ENCODE measurements at places on chromosomes 11 and 22.

- no peak for DNase-seq
These were observed 8.6 kb downstream of the ALG12 start for GRCh38 chr22:49909476-49910205.

DNA sequence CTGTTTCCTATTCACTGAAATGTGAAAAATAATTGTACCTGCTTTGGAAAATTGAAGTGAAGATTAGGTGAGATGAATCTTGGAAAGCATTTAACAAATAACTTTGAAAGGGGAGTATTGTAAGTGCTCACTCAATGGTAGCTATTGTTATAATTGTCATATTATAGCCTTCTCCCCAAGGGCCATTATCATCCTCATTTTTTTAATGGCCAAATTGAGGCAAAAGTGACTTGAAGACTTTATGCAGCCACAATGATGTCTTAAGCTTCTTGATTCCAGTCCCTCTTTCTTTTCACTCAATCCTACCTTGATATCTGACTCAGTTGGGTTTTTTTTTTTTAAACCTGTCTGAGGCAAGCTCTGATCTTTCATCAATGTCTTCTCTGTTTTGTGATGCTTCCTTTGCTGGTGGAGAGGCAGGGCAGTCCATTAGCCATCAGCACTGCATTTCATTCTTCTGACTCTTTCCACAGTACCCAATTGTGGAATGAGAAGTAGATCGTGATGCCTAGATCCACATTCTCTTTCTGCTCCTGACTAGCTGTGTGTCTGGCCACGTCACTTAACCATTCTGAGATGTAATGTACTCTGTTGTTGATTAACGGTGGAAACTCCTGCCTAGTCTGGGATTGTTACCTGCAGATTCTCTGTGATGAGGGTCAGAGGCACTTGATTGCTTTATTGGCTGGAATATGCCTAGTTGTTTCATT, 101.4 kb downstream of the DBX1 start:
- no peak for DNase-seq

GRCh38 chr11:29802522-29802921, 214.3 kb downstream of the KCNA4 start:
- no peak for DNase-seq

GRCh38 chr11:60852117-60852981, 3.4 kb downstream of the PTGDR2 start:
- no peak for DNase-seq

- no peak for DNase-seq
These were observed 34.6 kb upstream of the MMP13 start for GRCh38 chr11:102990145-102990544.

GRCh38 chr11:119650251-119650650, 78.7 kb downstream of the NECTIN1 start:
- DNase-seq, result no peak

GRCh38 chr11:65551572-65552387, 6.4 kb downstream of the LTBP3 start:
- DNase-seq, result no peak

- no peak for DNase-seq
These were observed 43.2 kb upstream of the BLID start for GRCh38 chr11:122159173-122159721.

GRCh38 chr11:114893329-114893728, 215.0 kb downstream of the NXPE2 start:
- DNase-seq, result no peak

- DNase-seq, result no peak
These were observed 2.3 kb upstream of the NOX4 start for GRCh38 chr11:89493431-89493830.

DNA sequence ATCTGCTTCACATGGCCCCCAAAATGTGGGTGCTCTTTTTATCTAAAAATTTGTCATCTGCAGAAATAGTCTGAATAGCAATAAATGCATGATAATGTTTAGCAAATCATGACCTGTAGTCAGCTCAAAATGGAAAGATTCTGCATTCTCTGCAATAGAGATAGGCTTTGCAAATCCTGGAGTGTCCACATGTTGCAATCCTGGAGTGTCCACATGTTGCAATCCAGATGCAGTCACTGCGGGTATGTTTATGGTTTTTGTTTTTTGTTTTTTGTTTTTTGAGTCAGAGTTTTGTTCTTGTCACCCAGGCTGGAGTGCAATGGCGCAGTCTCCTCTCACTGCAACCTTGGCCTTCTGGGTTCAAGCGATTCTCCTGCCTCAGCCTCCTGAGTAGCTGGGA, 20.2 kb upstream of the LRRC32 start:
- no peak for DNase-seq

Data from activated naive CD4-positive, alpha-beta T cell (primary cell).